Fibroblast of skin of back (primary cell): ENCODE measurements at places on chromosomes 5 and 9.

- no peak for DNase-seq
Observed at GRCh38 chr5:138819081-138819480, 56.1 kb downstream of the LRRTM2 start.

DNA sequence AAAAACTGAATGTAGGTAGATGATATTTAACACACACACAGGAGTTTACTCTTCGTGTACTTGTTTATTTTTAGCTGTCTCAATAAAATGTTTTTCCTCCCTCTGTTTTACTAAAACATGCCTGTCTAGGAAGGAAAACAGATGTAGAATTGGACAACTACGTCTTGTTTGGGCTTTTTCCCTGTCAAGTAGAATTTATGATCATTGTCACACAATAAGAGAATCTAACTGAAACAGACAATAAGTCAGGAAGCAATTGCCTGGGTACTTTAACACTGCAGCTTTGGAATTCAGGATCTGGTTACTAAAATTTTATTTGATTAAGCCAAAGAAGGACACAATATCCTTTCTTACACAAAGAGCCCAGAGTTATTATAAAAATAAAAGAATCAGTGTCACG is 164.2 kb downstream of the ZDHHC21 start:
- no peak for DNase-seq

- DNase-seq: no peak
Observed at GRCh38 chr5:143229896-143230675, 173.4 kb downstream of the NR3C1 start.

- DNase-seq: no peak
Observed at GRCh38 chr9:127105805-127106465, 16.5 kb downstream of the ANGPTL2 start.

DNA sequence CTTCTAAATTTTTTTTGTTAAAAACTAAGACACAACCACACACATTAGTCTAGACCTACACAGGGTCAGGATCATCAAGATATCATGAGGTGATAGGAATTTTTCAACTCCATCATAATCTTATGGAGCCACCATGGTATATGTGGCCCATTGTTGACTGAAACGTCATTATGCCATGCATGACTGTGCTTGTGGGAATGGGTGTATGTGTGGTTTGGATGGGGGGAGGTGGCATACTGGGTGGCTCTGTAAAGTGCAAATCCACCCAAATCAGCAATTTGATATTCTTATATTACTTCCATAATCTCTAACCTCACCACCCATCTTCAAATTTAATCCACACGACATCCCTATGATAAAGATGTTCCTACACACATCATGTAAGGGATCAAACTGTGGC is 21.0 kb downstream of the ADRB2 start:
- no peak for DNase-seq

DNA sequence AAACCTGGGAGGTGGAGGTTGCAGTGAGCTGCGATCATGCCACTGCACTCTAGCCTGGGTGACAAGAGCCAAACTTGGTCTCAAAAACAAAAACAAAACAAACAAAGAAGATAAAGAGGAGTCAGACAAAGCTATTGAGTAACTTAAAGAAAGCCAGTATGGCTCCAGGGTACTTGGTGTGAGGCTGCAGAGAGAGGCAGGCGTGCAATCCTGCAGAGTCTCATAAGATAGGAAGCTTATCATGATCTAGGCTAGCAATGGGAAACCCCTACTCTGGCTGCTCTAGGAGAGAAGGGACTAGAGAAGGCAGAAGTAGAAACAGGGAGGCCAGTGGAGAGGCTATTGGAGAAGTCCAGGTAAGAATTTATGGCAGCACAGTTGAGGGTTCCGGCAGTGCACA is 42.0 kb downstream of the ARRDC3 start:
- DNase-seq: no peak

DNA sequence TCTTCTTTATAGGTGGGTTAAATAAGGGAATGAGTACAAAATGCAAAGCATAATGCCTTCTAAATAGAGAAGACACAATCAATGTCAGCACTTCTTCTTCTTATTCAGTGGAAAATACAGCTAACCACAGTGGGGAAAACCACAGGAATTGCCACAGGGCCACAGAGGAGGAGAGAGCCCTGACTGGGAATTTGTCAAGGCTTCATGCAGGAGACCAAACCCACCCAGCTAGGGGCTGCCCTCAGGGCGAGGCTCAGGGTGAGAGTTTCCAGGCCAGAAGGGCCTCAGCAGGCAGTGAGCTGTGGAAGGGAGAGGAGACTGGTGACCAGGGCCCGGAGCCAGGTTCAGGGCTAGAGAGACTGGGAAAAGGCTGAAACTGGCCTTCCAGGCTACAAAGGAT is 279.1 kb downstream of the MSX2 start:
- no peak for DNase-seq

- DNase-seq: no peak
Observed at GRCh38 chr5:112534611-112535255, 115.7 kb upstream of the EPB41L4A start.

- DNase-seq: no peak
Observed at GRCh38 chr9:114155995-114156656, 789 bp downstream of the COL27A1 start.

DNA sequence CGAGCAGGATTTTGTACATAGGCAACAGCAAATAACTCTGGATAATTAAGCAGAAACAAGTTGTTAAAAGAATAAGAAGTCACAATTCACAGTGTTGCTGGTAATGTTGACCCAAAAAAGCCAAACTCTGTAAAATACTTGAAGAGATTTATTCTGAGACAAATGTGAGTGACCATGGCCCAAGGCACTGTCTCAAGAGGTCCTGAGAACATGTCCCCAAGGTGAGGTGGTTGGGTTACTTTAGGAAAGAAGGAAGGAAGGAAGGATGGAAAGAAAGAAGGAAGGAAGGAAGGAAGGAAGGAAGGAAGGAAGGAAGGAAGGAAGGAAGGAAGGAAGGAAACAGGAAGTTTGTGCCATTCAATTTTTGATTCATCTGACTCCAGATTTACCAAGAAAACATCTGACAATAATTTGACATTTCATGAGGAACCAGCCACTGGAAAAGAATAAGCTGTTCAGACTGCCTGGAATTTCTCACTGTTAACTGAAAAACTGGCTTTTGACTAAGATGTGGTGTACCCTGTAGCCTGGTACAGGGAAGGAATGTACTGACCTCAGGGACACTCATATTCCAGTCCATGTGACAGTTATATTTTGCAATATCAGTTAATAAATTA is 295.9 kb upstream of the TNC start:
- DNase-seq: no peak

DNA sequence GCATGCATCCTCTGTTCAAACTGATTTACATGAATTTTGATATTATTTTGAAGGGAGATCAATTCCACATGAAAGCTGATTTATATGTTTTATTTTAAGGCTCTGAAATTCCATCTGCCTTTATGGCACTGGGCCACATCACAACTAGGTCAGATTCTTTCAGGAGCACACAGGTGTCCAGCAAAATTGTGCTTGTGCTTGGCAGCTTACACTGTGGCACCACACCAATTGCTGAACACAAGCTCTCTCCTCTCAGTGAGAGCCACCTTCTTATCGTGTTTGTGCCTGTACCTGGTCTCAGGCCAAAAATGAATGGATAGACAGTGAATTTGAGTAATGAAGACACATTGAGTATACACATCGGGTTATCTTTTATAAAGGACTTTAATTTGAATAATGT is 200.4 kb downstream of the CDH10 start:
- no peak for DNase-seq
